RPMI8226 (cell line): ENCODE measurements at places on chromosomes 4 and X.

DNA sequence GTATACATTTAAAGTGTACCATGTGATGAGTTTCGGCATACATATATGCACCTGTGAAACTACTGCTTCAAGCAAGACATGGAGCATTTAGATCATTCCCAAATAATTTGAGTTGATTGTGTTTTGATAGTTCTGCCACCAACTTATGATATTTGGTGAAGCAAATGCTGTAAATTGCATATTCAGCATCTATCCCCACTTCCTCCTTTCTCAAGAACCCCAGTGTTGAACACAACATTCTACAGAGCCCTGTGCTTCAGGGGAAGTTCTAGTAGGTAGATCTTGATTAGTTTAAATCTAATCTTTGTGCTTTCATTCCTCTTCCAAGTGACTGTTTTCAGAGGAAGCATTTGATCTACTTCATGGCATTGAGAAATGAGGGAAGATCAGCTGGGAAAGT lies 5.4 kb upstream of the SHROOM3 start:
- peak; percentile 58 for DNase-seq

DNA sequence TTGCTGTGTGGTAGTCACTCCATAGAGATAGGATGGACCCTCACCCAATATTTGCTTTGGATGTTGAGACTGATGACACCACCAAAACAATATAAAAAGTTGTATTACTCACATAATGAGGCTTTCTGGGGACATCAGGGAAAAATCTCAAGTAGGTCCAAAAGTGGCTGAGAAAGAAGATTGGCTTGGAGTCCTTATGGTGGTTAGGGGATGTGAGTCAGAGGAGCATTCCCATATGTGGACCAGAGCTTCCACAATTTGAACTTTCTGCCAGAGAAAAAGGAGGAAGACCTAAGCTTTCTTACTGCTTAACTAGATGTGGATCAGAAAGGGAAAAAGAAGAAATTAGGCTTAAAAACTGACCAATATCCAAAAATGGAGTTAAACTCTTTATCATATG lies 460.5 kb downstream of the SH3BGRL start:
- DNase-seq, result no peak

DNA sequence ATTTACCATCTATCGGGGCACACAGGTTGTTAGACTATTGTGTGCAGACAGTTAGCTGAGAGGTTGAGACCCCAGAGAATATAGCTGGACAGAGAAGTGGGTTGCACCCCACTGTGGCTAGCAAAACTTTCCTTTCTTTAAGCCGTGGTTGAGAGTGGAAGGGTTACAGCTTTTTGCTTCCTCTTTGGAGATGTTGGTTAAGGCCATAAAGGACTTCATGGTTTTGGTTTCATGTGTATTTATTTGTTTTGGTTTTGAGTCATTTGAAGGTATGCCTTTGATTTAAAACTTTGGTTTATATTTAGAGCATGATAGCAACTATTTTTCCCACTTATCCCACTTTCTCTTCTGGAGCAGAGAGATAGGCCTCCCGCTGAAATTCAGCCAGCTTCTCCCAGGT lies 274.3 kb upstream of the IL1RAPL1 start:
- no peak for DNase-seq

DNA sequence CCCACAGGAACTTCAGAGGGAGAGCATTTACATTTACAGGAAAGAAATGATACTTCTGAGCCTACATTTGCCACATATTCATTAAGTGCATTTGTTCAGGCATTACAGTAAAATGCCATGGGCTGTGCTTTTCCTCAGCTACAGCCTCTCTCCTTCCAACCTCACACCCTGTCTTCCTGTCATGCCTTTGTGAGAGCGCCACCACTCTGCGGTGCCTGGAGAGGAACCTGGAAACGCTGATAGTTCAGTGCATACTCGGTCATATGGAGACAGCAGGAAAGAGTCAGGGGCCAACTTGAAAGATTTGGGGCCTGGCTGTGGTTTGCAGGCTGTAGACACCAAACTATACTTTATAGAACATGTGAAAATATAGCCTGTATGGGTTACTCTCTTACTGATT lies 40.5 kb downstream of the NFKB1 start:
- DNase-seq, result no peak

DNA sequence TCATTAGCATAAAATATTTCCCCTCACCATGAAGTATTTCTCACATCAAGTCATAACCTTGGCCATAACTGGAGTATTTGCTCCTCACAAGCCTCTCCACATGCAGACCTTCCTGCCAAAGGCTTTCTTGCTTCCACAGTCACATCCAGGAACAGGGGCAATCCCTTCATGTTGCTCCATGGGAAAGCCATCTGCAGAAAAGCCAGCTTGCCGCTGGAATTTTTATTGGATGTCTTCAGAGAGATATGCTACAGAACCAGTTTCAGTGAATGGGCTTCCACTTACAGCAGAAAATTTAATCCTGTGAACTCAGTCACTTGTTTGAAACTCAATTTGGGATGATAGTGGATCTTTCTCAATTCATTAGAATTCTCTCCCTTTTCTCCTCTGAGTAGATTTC lies 3.2 kb upstream of the CDKN2AIP start:
- DNase-seq, result no peak

GRCh38 chrX:31705816-31706215 lies 634.0 kb upstream of the FTHL17 start:
- DNase-seq, result no peak
